Mammary epithelial cell (primary cell): ENCODE measurements at places on chromosomes 12 and 14. TPM values are rescaled to one million over a fixed set of nuclear protein-coding genes. Genes with fewer than 3 reads are reported as not detected.
A peak's percentile ranks its signal among the peaks of the same experiment; 100 is the strongest.

The OR6J1 gene
- polyA plus RNA-seq: not detected

The PLXNC1 gene
- polyA plus RNA-seq: 0.48 TPM

The ASCL4 gene
- polyA plus RNA-seq: not detected

The ADCY4 gene
- 0.10 TPM for polyA plus RNA-seq

The MYO1H gene
- polyA plus RNA-seq: not detected

The NANOG gene
- polyA plus RNA-seq: not detected

The KERA gene
- polyA plus RNA-seq: not detected

The PPP1R1A gene
- polyA plus RNA-seq: not detected

The KIF21A gene
- 18.8 TPM for polyA plus RNA-seq

The APOLD1 gene
- 0.49 TPM for polyA plus RNA-seq

The STON2 gene
- polyA plus RNA-seq: 54.2 TPM

The KRT83 gene
- 0.07 TPM for polyA plus RNA-seq

The CCDC196 gene
- polyA plus RNA-seq: not detected

The MAP3K9 gene
- polyA plus RNA-seq: 17.6 TPM

The LRP6 gene
- polyA plus RNA-seq: 13.9 TPM

DNA sequence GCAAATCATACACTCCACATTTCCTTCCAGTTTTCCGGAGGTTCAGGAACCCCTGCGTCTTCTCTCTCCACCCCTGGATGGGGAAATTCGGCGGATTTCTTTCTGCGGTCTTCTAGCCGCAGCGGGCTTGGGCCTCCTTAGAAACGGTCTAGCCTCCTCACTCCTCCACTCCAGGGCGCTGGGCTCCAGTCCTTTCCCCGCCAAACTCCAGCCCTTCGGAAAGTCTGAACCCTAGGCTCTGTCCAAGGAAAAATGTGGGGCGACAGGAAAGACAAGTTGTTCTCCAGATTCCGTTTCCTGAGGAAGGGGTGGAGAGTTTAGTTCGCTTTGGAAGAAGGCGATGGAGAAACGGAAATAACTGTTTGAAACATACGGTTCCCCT lies 1.4 kb upstream of the HOXC10 start:
- no peak for DNase-seq

DNA sequence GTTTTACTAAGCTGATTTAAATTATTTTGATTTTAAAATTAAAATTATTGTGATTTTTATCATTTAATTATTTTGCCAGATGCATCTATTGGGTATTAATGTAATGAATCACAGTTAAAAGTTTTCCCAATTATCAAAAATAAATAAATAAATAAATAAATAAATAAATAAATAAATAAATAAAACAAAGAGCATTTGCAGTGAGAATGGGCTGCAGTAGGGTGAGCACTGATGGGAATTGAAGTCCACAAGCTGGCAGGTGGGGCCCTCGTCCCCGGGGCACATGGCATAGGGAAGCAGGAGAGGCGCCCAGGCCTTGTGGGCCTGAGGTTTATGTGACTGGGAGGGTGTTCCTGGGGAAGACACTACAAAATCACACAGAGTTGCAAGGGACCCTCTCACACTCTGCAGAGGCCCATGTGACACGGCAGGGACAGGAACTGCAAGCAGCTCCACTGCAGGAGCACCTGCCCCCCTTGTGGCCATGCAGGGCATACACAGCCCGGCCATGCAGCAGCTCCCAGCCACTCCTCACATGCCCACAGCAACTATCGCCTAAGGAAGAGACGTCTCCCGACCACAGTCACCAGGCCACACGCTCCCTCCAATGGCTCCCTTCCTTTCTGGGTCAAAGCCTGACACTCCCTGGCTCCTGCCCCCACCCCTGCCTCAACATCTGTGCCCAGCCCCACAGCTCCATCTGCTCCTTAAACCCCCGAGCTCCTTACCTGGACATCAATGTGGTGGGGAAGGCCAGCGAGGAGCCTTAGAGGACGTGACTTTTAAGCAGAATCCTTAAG lies 256.3 kb upstream of the SFSWAP start:
- no peak for DNase-seq

DNA sequence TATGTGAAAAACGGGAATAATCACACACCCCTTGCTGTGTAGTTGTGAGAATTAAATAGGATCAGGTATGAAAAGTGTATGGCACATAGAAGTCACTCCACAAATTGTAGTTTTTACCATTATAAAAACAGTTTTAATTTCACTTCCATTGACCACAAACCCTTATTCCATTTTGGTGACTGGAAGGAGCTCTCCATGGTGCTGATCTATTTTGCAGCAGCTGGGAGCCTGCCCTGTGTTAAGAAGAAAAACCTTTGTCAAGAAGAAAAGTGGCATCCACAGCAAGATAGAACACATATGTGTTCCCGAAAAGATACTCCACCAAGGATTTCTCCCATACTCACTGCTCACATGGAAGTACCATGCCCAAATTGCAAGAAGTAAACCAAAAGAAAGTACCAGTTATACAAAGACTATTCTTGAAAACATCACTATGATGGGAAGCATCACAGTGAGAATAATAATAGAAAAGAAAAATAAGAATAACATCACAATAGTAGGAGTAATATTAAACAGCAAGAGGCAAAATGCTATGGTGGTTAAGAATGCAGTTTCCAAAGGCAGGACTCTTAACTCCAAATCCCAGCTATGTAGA lies 58.7 kb downstream of the TUNAR start:
- peak; percentile 15 for DNase-seq

DNA sequence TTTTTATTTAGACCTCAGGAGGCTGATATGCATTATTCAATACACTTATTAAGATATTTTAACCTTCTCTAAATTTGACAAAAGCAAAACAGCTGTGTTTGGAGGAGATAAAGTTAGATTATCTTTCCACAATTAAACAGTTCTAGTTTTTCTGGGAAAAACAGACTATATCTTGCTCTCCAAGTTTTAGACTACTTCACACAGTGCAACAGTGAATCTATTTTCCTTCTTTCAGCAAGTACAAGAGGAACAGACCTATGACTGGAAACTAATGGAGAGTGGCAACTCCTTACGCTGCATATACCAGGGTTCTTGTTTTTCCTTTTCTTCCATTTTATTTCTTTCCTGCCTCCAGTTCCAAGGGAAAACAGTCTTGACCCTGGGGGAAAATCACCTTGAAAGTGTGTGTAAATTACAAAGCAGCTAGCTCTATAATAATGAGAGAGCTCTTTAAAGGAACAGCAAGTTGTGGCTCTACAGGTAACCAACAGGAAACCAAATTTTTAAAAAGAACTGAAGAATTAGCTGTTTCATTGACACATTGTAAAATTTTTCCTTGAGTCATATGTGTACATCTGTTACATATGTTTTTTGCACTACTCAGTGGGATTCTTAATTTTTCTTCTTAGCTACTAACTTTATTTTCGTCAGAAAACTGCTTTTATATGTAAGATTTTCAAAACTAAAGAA lies 27.4 kb downstream of the DNM1L start:
- DNase-seq: no peak

DNA sequence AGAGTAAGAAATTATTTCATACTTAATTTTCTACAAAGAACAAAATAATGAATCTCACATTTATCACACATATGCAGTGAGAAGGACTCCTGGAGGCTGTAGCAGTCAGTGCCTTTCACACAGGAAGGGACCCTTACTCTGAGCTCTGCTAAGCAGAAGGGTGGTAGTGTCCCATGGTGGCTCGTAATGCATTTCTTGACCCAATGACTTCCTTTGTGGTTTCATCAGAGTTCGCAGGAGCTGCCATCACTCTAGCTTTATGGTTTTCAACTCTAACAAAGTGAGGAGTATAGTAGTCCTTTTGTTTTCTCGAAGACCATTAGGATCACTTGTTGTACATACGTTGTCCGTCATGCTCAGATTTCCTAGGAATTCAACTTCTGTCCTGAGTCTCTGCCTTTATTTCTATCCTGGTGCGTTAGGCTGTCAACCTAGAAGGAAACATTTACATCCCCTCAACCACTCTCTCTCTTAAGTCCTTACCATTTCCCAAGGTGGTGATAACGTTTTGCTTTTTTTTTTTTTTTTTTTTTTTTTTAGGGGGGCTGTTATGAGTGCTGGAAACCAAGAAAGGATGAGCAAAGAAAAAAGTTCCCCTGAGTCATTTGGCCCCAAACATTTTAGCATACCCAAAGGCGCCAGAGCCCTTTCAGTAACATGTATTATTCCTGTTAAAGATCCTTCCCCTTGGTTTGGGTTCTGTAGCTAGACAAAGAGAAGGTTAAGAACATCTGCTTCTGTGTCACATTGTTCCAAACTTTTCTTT lies 37.2 kb downstream of the GABARAPL1 start:
- no peak for DNase-seq

- DNase-seq: peak; percentile 21
Measured at GRCh38 chr14:37246427-37246829, 48.7 kb downstream of the MIPOL1 start.

- DNase-seq: no peak
Measured at GRCh38 chr12:23707270-23707669, 242.2 kb downstream of the SOX5 start.

DNA sequence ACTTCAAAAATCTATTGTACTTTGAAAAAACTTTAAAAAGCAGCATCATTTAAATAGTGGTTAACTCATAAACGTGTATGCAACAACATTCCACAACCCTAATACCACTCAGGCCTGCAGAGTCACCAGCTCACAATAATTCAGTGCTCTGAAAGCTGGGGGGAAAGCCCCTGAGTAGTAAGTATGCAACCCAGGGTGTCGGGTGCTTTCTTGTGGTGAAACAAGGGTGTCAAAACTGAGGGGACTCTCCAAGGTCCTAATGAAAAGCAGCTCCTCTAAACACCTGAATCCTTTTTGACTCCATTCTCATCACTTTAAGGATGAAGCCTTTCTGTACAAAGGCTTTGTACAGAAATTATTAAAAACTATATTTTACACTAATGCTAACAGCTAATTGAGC lies 33.7 kb downstream of the FGFR1OP2 start:
- no peak for DNase-seq

- peak; percentile 29 for DNase-seq
Measured at GRCh38 chr14:34254031-34254430, 208.0 kb downstream of the SPTSSA start.

DNA sequence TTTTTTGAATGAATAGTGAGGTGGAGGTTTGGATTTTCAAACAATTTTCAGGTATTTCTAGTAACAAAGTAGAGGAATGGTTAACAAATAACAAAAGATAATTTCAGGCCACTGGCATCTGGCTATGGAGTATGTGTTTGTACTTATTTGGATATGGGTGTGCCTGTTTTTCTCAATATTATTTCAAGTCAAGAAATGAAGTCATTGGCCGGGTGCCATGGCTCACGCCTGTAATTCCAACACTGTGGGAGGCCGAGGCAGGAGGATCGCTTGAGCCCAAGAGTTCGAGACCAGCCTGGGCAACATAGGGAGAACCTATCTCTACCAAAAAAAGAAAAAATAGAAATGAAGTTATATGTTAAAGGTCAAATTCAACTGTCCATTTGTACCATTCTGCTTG lies 13.9 kb downstream of the SLC35E3 start:
- no peak for DNase-seq

GRCh38 chr12:42486407-42486806 lies 103.1 kb downstream of the PRICKLE1 start:
- DNase-seq: no peak

DNA sequence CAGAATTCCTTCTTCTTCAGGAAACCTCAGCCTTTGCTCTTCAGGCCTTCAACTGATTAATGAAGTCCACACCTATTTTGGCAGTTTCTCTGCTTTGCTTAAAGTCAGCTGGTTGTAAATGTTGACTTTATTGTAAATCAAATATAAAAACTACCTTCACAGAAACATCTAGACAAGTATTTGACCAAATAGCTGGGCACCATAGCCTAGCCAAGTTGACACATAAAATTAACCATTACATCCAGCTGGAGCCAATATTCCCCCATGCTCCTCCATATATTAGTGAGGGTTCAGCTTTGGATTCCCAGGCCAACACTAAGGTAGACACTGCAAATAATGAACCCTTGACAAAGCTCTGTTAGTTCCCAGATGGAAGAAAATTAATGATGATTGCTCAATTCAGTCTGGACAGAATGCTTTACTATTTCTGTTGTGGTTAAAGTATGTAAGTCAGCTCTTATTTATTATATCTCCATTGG lies 125.5 kb downstream of the ZFP36L1 start:
- no peak for DNase-seq

GRCh38 chr12:95261109-95261508 lies 43.5 kb downstream of the VEZT start:
- no peak for DNase-seq

GRCh38 chr14:101399737-101400517 lies 161.4 kb upstream of the DIO3 start:
- no peak for DNase-seq

DNA sequence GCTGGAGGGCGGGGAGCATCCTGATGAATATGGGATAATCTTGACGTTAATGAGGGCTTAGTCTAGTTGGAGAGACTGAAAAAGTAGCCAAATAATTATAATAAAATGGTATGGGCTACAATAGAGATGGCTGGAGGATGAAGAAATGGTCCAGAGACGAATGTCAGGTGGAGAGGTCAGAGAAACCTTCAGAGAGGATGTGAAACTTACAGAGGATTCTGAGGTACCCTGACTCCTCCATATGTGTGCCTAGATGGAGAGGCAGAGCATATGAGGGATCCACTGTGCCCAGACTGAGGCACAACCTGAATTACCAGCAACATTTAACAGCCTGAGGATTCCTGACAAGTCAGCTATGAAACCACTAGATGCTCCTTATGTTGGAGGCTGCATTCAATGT lies 417.0 kb downstream of the ATP23 start:
- DNase-seq: no peak

DNA sequence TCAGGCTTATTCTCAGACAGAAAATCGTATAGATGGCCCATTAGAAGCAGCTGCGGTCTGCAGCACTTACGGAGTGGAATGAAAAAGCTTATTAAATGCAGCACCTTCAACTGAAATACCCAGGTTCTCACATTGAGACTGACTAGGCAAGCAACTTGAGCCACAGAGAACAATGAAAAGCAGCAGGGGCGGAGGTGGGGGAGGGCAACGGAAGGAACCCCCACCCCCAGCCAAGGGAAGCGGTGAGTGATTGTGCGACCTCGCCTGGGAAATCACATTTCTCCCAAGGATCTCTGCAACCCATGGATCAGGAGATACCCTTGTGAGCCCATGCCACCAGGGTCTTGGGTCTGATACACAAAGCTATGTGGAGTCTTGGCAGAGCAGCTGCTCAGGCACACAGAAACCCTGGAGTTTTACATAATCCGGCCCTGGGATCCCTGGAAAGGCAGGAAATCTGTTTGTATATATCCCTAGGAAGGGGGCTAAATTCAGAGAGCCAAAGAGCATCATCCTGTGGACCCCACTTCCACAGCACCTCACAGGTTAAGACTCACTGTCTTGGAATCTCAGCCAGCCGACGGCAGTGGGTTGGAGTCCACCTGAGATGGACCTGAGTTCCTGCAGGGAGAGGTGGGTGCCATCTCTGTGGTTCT lies 38.1 kb downstream of the PZP start:
- DNase-seq: no peak

DNA sequence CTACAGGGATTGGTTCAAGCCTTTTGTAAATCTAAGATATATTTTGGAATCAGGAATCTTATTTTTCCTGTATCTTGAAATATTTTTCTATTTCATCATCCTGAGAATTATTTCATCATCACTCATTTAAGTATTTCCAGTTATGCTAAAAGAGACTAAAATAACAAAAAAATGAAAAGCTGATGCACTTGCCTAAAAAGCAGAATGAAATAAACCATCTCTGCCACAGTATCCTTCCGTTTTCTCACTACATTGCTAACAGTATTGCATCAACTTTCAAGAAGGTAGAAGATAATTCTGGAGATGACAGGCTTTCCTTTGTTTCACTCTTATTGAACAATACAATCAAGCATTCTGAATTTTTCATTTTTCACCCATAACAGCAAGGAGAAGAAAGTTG lies 31.1 kb upstream of the EIF5 start:
- no peak for DNase-seq

- no peak for DNase-seq
Measured at GRCh38 chr12:54127538-54128259, 61.1 kb downstream of the SMUG1 start.
